NCI-H460 (cell line): ENCODE measurements at places on chromosomes 16 and 17. TPM values are rescaled to one million over a fixed set of nuclear protein-coding genes. Genes with fewer than 3 reads are reported as not detected.

DNA sequence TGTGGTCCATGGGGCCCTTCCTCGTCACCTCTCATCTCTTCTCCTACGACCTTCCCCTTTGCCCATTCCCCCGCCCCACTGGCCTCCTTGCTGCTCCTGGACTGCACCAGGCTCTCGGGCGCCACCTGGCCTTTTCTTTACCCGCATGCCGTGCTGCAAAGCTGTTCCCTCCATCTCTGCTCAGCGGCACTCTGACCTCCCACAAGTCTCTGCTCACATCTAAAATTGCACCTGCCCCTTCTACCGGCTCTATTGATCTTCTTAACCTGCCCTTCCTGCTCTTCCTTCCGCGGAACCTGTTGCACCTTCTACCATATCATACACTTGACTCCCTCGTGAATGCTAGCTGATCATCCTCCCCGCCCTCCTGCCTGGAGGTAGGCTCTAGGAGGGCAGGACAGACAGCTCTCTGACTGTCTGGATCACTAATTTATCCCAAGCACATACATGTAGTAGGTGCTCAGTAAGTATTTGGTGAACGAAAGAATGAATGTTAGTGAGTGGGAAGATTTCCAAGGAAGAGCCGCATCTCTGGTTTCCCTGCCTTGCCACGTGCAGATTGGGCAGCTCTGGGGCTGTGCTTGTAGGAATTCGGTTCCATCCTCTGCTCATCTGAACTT is 17.3 kb downstream of the DNAH17 start:
- no peak for DNase-seq

GRCh38 chr17:45946841-45947256 is 52.2 kb upstream of the STH start:
- DNase-seq, result no peak

- DNase-seq, result no peak
Measured at GRCh38 chr17:78925662-78926555, 722 bp upstream of the TIMP2 start.

DNA sequence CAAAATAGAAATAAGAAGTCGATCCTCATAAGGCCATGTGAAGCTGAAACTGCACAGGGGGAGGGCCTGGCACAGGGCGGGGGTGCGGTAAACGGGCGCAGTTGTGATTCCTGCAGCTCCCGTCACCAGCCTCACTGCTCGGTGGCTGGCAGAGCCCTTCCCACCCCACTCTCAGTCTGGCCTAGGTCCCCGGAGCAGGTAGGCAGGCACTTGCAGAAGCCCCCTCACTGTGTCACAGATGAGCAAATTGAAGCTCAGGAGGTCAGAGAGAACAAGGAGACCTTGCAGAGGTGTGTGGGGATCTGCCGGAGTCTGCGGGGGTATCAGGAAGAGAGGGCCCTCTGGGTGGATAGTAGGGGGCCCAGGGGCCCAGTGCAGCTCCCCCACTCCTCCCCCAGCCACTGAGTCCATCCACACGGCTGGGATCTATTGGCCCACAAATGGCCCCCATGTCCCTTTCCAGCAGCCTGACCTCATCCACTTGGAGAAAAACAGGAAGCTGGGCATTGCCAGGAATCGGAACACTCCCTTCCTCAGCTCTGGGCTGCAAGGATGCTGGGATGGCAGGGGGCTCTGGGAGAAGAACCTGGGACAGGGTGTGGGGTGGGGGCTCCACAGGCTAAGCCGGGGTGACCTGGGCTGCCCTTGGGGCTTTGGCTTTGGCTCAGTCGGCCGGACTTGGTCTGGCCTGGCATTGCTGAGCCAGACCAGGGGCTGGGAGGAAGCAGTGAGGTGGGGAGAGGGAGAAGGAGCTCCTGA is 21.4 kb upstream of the MAP3K14 start:
- no peak for DNase-seq

GRB7 gene
- 1.7 TPM in 2 replicates for total RNA-seq

- peak; percentile 56 for DNase-seq
Measured at GRCh38 chr17:72104863-72105234, 16.0 kb upstream of the SOX9 start.

DNA sequence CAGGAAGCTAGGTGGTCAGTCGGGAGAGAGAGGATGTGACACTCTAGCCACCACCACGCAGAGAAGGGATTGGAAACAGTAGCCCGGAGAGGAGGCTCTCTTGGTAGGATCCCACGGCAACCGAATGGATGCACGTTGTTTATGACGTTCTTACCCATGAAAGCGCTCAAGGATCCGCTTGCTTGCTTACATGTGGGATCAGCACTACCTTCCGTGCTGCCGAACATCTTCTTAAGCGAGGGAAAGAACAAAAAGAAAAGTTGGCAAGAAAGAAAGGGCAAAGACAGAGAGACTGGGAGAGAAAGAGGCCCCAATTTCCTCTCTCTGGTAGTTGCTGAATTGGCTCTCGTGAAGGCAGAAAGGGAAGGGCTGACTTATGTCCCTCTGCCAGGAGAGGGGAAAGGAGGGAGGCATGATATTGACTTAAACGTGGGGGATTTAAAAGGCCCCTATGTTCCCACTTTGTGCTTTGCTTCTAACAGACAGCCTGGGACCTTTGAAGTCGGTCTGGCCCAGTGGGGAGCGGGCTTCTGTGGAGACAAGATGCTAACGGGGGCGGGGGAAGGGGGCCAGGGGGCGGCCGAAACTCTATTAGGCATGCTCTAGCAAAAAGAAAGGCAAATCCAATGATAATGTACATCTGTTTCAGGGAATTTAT is 35.4 kb downstream of the SNX20 start:
- no peak for DNase-seq

DNA sequence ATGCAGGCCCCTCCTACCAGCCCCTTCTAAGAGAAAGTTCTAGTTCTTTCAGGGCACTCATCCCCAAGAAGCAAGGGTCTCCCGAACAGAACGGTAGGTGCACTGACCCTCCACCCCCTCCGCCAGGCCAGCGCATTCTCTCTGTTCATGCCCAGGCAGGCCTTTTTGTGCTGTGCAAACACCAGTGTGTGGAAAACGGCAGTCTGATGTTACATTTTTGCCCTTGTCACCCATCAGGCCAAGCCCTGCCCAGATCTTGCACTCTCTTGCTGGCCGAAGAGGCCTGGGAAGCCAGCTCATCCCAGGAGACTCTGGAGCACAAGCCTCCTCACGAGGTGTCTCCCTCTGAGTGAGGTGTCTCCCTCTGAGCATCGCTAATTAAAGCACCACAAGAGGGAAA is 16.1 kb upstream of the MTSS2 start:
- peak; percentile 36 for DNase-seq

HOXB1 gene
- total RNA-seq, result not detected in 2 replicates

GRCh38 chr16:47258874-47259461 is 115.2 kb upstream of the NETO2 start:
- peak; percentile 26 for DNase-seq

DNA sequence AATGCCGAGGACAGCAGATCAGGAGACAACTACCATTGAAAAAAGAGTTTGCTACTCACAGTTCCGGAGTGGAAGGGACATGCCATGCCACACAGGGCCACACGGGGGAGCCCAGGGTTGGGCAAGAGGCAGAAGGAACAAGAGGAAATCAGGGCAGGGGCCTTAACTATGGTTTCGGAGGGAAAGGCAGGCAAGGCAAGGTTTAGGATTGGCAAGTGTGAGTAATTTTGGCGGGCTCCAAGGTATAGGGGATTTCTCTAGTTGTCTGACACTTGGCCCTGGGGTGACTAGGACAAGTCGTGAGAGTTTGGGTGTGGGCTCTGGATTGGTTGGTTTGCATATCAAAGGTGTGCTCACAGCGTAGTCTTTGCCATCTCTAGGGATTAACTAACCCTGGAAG is 27.0 kb upstream of the NTN1 start:
- peak; percentile 35 for DNase-seq

DNA sequence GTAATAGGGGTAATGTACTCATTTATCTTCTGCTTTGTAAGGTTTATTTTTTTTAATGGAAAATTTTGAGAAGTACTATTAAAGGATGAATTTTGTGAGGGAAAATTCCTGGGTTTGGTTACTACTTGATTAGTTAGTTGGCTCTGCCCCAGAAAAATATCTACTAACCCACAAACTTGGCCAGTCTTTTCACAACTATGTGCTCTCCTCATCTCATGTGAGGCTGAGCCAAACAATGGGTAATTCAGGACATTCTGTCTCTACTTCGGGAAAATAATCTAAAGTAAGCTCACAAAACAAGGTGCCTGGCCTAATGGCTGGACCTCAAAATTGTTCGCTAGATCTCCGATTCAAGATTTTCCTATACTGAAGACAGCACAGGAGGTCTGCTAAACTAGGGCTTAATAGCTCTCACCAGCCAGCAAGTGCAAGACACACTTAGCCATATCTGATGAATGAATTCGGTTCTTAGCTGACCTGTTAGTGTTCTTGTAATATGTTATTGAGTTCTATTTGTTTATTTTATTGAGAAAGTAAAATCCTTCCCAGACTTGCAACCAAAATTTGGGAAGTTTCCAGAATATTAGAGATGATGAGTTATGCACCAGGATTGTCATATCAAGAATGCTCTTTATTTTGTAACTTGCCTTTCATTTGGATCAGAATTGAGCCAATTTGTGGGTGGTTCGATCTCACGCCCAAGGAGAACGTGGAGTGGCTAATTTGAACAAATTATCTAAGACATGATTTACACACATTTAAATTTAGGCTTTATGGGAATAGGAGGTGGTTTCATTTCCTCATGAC is 5.7 kb downstream of the KCNJ16 start:
- DNase-seq, result no peak

ODAD4 gene
- total RNA-seq, result 0.46 and 1.3 TPM in 2 replicates

DNA sequence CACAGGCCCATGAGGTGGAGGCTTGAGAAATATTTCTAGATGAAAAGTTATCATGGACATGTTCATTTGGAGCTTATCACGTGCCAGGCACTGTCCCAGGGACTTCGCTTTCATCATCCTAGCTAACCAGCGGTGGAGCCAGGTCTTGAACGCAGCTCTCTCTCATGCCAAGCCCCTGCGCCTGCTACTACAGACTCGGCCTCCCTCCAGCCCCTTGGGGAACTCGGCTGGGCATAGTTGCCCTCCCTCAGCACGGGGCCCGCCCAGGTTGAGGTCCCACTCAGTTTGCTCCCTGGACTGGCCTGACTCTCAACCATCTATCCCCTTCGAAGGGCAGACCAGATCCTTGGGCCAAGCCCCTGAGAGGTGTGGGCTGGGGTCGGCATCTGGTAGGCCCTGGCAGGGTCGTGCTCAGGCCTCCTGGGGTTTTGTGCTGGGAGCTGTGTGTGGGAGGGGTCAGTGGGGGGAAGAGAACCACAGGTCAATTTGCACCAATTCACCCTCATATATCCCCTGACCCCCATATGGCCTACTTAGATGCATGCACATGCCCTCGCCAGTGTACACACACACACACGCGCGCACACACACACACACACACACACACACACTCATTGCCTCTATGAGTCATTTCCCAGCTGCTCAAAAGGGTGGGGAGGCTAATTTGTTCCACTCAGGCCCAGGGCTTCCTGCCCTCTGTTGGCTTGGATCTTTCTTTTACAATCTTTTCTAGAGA is 12.1 kb upstream of the SCN4A start:
- no peak for DNase-seq
